Islet precursor cell (in vitro differentiated cells): ENCODE measurements at places on chromosomes 16 and 17.

- DNase-seq = peak; percentile 96
Measured at GRCh38 chr17:3845621-3846436, at the start of gene NCBP3. NCBP3 (minus strand) TSS chr17:3846246; CDS start chr17:3846223, 23 bp downstream.

GRCh38 chr17:64784353-64785010 is 122.4 kb upstream of the SMURF2 start:
- peak; percentile 52 for DNase-seq

DNA sequence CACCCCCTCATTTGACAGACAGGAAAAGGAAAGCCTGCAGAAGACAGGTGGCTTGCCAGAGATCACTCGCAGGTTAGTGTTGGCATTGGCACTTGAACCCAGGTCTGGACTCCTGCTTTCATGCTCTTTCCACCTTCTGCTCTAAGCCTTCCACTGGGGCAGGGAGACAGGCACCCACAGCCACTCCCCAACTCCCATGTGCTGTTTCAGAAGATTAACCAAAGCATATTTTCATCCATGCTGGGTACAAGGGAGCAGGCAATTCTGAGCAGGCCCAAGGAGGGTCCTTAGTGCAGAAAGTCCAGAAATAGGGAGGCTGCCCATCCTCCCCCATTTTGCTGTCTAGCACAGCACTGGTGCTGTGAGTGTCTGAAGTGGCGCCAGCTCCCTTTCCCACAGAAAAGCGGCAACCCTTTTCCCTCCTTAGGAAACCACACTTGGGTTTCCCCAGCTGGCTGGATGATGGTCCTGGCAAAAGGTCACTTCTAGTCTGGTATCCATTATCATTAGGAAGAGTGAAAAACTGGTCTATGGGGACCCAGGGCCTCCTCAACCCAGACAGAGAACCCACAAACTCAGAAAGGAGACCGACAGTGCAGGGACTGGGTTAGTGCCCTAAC is 2.0 kb upstream of the CAVIN1 start:
- no peak for DNase-seq

GRCh38 chr16:86605950-86606349 is 27.6 kb downstream of the FOXL1 start:
- no peak for DNase-seq

GRCh38 chr16:80065541-80065940 is 465.0 kb upstream of the MAF start:
- no peak for DNase-seq

DNA sequence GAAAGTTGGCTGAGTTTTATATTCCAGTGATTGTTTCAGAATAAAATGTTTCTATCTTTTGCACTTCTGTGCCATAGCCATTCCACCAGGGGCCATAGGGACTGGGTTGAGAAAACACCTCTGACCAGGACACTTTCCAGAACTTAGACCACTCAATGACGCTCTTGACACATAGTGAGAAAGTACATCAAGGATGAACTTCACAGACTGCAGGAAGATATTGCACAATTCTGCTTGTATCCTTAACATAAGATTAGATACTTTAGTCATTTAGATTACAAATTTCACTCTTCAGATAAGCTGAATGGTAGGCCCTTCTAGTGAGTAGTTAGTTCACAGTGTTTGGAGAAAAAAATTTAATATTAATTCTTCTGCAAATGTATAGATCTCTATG is 13.0 kb upstream of the MPHOSPH6 start:
- DNase-seq = no peak

DNA sequence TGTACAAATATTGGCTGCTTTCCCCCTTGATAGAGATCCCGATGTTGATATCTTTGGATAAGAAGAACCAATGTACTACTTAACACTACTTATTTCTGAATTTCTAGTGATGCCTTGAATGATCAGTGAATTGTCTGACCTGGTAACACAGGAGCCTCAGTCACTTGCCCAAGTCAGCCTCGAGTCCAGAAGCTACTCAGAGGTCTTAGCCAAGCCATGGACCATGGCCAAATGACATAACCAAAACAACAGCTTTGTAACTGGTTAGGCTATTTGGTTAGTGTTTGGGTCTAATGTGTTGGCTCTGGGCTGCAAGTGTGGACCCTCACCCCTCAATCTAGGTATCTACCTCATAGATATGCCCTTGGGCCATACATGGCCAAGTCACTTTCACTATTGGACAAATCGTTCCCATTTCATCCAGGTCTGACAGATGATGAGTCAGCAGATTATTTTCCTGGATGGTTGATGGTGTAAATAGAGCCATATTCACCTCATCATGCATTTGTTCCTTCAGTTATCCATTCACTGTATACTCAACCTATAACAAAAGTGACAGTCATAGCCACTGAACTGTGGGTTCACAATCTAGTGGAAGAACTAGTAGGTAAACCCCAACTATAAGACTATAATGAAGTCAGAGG is 3.5 kb downstream of the RBFOX1 start:
- DNase-seq = no peak

- no peak for DNase-seq
Measured at GRCh38 chr16:85648805-85649204, 35.7 kb downstream of the GSE1 start.

DNA sequence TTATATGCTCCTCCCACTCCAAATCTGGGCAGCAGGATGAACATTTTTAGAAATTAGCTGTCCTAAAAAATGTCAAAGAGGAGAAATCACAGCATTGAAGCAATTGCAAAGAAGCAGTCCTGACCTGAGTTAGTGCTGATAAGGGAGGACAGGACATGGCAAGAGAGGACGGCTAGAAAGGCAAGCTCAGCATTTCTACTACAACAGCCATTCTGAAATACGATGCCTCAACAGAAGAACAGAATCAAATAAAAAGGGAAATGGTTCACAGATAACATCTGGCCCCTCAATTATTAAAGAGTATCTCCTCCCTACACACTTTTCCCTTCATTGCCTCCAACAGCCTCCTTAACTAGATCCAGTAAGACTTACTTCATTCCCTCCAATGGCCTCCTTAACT is 18.3 kb downstream of the VPS53 start:
- no peak for DNase-seq

DNA sequence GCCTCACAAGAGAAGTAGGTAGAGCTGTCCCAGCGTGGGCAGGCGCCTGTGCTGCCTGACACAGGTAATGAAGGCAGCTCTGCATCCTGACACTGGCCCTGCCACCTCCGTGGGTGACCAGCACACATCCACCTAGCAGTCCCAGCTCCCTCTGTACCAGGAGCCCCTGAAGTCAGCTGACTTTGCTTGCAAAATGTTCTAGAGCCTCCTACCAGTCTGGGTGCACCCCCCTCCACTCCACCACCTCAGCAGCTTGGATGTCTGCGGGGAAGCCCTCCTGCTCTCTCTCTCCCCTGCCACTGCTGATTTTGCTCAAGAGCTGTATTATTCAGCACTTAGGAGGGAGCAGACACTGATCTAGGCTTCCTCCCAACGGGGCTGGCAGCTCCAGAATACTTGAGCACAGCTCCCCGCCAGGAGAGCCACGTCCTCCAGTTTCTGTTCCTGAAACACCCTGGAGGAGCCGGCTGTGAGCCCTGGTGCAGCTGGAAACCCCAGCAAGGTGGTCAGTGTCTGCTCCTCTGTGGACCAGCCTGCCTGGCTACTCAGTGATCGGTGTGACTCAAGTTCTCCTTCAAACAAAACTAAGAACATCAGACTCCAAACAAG is 1.0 kb downstream of the RNF166 start:
- DNase-seq = no peak

GRCh38 chr17:16935786-16936185 is 36.1 kb downstream of the TNFRSF13B start:
- peak; percentile 49 for DNase-seq

DNA sequence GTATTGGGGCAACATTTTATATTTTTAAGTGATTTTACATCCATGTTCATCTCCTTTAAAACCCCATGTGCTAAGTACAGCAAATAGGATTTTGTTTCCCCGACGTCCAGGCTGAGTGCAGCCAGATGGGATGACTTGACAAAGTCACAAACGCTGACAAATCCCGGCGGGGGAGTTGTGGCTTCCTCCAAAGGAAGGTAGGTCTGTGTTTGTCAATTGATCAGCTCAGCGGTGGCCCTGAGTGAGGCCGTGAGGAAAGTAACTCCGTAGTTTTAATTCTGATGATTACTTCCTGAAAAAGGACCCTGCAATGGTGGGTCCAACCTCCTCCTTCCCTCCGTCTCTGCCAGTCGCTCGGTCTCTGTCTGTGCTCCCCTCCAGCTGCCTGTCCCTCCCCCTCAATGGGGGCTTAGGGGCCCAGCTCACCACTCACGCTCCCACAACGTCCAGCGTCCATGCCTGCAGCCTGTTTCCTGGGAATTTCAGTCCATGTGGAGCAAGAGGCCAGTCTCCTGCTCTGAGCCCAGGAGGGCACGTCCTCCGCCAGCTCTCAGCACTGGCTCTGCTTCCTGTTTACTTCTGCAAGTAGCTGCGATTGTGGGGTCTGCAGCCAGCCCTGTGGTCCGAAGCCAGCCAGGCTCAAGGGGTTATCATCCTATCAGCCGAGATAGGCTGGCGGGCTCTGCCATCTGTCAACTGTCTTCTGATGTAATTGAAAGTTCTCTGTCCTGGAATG is 209.4 kb upstream of the FOXF1 start:
- peak; percentile 92 for DNase-seq

DNA sequence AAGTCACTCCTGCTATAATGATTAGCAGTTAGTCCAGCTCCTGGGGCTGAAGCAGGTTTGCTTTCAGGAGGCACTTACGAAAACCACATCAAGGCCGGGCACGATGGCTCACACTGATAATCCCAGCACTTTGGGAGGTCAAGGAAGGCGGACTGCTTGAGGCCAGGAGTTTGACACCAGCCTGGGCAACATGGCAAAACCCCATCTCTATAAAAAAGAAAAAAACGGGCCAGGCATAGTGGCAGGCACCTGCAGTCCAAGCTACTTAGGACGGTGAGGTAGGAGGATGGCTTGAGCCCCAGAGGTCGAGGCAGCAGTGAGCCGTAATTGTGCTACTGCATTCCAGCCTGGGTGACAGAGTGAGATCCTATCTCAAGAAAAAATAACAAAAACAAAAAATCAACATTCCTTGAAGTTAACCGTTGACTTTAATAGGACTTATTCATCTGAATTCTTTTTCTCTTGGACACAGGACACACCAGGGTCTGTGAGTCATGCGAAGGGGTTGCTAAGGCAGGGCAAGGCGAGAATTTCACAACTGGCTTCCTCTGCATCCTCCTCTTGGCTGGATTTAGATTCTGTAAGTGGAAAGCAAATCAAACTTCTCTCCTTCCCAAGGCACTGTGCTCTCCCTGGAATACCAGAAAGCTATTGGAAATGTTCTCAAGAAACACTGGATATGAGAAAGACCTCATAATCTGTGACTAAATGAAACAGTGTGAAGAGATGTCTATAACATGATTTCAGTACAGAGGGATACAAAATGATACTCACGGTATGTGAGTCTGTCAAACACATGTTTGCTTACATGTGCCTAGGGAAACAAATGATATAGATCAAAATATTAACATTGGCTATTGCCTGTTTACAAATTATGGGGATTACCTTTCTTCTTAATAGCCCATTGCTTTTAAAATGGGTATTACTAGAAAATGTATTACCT is 99.5 kb downstream of the SYCE1L start:
- DNase-seq = peak; percentile 97

DNA sequence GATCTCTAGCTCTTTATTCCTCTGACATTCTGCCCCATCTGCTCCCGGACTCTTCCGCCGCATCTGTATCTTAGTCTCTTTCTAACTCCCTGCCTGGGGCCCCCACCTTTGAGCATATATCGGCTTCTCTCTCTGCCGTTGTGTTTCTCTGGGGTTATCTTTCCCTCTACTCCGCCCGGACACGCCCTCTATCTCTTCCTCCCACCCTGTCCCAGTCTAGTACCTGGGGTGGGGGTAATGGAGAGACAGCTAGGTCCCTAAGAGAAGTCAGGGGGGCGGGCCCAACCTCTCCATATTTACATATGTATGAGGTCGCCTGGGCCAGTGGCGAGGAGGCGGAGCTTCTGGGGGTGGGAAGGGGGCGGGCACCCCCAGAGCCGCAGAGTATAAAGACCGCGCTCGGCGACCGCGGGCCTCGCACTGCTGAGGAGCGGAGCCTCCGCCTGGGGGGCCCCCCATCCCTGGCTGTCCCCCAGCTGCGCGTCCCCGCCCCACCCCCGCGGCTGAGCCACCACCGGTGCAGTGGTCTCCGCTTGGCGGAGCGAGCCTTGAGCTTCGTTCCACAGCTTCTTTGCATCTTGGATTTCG is at the start of gene ATP1B2:
Gene ATP1B2 (plus strand): TSS at position 418 of the 588 bp plus-strand sequence. CDS start 593 bp downstream, outside the sequence.
- peak; percentile 94 for DNase-seq

DNA sequence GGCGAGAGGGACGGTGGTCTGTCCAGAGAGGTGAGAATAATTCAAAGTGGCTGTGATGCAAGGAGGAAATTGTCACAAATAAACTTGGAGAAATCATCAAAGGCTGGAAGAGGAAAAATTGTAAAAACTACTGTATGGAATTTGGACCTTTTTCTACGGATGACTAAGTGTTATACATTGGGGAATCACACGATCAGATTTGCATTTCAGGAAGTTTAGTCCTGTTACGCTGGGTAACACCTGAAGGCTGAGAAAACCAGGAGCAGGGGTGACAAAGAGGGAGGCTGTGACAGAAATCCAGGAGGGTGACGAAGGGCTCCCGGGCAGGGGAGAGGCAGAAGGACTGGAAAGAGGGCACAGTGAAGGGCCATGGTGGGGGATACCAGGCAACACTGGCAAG is 511.7 kb downstream of the CDH13 start:
- no peak for DNase-seq

GRCh38 chr16:75794426-75794825 is 68.1 kb upstream of the CPHXL start:
- no peak for DNase-seq

GRCh38 chr16:66408163-66409048 is 18.7 kb upstream of the BEAN1 start:
- peak; percentile 93 for DNase-seq

GRCh38 chr16:54879681-54880080 is 51.0 kb upstream of the IRX5 start:
- no peak for DNase-seq

DNA sequence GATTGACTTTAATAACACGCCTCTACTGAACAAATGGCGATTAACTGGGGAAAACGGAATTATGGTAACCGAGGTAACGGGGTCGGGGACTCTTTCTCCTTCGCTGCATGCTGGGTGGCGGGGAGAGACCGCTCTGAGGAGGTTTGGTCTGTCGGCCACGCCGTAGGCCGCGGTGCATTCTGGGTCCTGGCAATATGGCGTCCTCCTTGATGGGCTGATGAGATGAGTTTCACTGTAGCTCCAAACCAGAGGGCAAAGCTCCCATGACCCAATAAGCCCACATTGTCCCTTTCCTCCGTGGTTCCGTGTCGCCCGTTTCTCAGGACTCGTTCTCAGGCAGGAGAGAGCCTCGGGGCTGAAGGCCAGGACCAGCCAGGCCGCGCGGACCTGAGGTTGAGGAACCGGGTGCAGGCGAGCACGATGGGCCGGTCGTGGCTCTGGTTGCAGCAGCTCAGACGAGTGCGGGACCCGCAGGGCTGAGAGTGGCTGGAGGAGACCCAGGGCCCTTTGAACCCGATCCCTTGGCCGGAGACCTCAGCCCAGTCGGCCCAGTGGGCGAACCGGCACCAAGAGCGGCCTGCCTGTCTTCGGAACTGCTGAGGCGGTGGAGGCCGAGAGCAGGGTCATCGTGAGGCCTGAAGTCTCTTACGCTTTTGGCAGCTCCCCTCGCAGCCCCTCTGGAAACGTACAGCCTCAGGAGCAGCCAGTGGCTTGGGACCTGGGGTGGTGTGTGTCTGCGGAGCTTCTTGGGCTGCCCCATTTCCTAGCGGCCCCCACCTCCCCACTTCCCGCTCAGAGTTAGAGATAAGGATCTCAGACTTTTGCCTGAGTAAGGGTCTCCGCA is at the start of gene RPTOR:
Gene RPTOR (plus strand): TSS at position 184 of the 844 bp plus-strand sequence. CDS start 792 bp downstream, outside the sequence.
- peak; percentile 96 for DNase-seq

GRCh38 chr16:68284847-68285246 is 20.5 kb downstream of the SLC7A6 start:
- DNase-seq = no peak
